Left renal pelvis (tissue), 4 donors: ENCODE measurements at places on chromosomes 5 and 9. TPM values are rescaled to one million over a fixed set of nuclear protein-coding genes. Genes with fewer than 3 reads are reported as not detected.
A peak's percentile ranks its signal among the peaks of the same experiment; 100 is the strongest.

The LHX6 gene
- 3.2 TPM for polyA plus RNA-seq

The SETX gene
- 43.5 TPM for polyA plus RNA-seq

The BNC2 gene
- 9.9 TPM for polyA plus RNA-seq

The BTNL8 gene
- polyA plus RNA-seq, result 0.37 TPM

The SH3RF2 gene
- polyA plus RNA-seq, result 1.8 TPM

The TMEM252 gene
- polyA plus RNA-seq, result 8.2 TPM

The GZMA gene
- 0.33 TPM for polyA plus RNA-seq

The SQSTM1 gene
- polyA plus RNA-seq, result 87.6 TPM

The CDH9 gene
- 19.9 TPM for polyA plus RNA-seq

The C9orf50 gene
- 0.29 TPM for polyA plus RNA-seq

The IFT74 gene
- 43.7 TPM for polyA plus RNA-seq

- DNase-seq, result no peak
Observed at GRCh38 chr5:112795342-112795741, 57.7 kb downstream of the APC start.

DNA sequence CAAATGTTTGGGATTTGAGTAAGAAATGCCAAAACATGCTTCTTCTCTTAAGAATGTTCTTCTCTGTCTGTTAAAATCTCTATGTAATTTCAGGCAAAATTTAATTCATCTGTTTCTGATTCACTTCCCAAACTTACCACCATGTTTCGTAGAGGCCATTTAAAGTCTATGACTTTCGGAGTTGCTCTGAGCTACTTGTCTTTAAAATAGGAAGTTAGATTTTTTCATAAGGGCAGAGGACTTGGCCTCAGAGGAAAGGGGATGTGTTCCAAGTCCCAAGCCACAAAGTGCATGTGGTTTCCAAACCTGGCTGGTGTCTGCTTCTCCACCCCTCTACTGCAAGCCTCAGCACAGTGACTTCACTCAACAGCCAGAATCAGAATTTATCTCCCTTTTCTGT, 111.3 kb upstream of the ADRA1B start:
- no peak for DNase-seq

DNA sequence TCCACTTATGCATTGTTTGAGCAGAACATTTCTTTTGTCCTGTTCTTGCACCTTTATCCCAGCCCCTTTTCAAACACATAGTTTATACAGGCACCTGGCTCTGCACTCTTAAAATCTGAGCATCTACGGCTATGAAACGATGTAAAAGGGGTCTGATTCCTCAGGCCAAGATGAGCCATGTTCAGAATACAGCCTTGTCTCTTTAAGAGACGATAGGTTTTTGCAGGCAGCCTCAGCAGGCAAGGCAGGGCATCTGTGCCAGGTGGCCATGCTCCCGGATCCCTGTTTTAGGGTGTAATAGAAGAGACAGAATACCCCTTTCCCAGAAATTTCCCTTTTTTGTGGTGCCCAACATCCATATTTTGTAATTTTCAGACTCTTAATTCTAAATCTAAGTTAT, 89.1 kb upstream of the NFIB start:
- no peak for DNase-seq

DNA sequence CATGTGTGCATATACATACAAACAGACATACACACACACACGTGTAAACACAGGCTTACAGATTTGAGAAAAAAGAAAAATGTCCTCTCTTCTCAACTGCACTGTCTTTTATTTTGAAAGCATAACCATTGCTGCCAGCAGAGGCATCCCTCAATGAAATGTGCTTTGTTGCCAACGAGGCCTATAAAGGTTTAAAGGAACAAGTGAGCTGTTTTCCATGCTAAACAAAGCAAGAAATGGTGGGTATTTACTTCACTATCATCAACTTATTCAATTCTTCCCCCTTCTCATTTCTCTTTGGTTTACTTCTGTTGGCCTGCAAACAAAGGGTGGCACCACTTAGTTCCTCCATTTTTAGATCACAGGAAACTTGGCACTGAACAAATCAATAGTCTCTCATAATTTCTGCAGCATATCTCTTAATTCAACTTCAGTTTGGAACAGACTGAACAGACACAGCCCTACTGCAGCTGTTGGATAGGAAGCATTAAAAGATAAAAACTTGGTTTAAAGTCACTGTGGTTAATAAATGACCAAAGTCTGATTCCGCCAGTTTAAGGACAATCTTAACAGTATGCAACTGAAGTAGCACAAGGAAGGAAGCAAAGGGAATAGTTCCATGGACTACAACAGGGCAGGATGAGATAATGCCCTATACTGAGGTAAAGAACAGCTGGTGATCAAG, 21.7 kb downstream of the TTC33 start:
- DNase-seq, result no peak

GRCh38 chr5:111739416-111739815, 17.6 kb downstream of the NREP start:
- DNase-seq, result no peak

DNA sequence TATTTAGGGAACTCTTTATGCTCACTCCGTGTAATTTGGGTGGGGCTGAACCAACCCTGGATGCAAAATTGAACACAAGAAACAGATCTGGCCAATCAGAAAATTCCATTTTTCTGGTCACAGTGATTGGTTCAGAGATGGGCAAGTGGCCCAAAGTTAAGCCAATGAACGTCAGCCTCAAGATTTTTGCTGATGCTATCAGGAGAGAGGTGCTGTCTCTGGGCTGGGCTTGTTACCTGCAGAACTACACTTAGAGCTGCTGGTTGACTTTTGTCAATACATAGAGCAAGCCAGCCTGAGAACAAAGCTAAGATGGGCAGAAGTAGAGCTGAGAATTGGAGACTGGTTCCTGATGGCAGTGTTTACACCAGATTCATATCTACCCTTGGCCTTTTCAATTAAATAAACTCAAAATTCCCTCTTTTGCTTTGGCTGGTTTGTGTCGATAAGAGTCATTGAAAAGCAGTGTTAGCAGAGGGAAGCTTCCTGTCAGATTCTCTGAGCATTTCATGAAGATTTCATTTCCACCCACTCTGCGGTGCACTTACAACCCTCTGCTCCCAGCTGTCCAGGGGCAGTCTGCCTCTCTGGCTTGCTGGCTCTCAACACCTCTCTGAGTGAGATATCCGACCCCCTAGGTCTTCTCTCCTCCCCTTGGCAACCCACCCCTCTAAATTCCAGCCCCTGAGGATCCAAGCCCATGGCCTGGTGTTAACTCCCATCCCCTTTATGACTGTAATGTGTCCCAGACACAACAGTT, 64.5 kb upstream of the PPARGC1B start:
- no peak for DNase-seq

GRCh38 chr9:82489201-82489821, 500.7 kb downstream of the SPATA31D1 start:
- DNase-seq, result no peak

DNA sequence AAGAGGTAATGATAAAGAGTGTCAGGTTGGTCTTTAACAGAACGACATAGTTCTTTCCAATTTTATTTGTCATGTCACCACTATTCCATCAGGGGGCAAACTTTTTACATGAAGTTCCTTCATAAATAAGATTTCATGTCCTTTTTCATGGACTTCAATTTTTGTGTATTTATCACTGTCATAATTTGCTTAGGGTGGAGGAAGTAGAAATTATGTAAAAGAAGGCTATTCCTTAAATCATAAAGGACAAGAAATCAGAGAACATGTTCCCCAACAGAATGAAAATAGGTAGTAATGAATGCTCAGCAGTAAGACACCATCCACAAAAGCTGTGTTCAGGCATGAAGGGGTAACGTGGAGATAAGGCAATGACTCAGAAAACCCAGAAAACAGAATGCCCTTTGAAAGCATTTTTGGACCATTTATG, 72.7 kb downstream of the ZFAND5 start:
- DNase-seq, result no peak

- no peak for DNase-seq
Observed at GRCh38 chr5:116629168-116629567, 54.5 kb upstream of the SEMA6A start.

DNA sequence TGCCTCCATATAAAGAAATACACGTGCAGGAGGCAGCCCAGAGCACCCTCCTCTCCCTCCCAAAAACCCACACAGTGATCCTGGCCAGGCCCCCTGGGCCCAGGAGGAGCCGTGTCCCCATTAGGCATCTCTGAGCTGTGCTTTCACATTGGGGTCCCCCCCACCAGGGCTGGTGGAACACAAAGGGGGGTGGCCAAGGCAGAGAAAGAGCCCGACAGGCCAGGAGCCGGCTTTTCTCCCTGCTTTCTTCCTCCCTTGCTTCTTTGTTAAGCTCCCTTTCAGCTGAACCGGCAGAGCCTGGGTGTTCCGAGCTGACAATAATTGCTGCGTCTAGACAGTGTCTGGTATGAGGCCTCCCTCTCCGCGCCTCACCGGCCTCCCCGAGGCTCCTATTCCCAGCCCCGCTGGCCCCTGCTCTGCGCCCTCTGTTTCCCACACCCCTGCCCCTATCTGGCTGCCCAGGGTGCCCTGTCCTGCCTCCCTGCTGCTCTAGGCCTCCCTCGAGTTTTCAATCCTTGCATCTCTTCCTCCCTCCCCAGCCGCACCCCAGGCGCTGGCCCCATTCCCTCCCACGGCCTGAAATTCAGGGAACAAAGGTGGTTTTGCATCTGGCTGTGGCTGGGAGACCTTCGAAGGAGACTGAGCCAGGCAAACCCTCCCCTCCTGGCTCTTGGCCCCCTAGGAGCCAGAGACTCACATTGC, 120.6 kb downstream of the C9orf50 start:
- DNase-seq, result no peak

DNA sequence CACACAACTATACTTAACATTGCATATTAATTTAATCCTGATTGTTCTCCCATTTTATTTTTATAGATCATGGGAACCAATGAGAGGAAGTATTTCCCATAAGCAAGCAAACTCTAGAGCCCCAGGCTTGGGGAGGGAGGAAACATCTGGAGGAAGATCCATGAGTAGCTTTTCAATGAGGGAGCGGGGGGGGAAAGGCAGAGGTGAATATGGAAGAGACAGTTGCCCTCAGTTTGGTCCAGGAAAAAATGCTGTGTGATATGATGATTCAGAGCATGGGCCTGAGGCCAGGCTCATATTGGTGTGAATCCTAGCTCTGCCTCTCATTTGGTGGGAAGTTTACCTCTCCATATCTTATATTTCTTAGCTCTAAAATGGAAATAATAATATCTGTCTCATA, 42.2 kb upstream of the ALDOB start:
- DNase-seq, result no peak

GRCh38 chr5:151191661-151192060, 32.2 kb downstream of the CCDC69 start:
- DNase-seq, result no peak

- DNase-seq, result no peak
Observed at GRCh38 chr5:133682451-133682850, 70.1 kb upstream of the FSTL4 start.

- DNase-seq, result no peak
Observed at GRCh38 chr5:67301285-67301903, 104.8 kb upstream of the CD180 start.

DNA sequence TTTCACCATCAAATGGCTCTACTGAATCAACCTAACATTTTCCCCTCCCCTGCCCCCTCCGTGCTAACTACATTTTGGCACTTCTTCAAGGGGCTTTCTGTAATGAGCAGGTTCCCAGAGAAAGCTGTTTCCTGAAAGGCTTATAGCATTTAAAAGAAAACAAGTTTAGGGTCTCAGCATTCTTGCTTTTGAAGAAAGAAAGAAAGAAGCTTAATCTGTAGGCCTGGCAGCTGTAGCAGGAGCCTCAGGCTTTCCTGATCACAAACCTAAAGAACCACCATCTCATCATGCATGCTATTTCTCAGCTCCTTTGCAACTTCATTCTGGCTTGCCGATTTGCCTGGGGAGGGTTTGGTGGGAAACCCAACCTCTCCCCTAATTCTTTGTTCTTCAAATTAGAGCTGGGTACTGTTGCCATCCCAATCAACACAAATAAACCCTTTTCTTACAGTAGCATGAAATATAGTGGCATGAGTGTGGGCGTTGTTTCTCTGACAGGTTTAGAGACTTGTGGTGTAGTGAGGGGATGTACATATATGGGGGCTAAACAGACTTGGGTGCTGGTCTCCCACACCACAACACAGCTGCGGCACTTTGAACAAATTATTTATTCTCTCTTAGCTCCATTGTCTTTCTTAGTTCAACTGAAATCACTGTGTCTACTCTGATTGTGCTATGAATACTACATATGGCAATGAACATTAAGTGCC, 160.5 kb upstream of the TNC start:
- no peak for DNase-seq

GRCh38 chr9:14180960-14181537, 132.9 kb downstream of the NFIB start:
- DNase-seq, result no peak

DNA sequence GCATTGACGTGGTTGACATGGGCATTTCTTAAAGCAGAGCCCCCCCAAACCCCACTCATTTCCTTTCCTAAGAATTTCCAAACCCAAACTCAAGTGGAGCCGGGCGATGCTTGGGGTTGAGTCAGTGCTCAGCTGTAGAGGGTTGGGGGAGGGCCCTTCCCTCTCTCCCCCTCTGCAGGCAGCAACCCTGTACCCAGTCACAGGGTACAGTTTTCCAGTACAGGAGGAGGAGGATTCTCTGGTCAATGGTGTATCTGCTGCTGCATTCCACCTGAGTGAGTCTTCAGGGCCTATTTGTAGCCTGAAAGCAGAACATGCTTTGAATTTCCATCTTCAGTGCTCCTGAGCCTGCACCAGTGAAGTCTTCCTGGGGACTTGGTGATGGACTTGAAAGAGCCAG, 55.8 kb downstream of the ENTREP1 start:
- no peak for DNase-seq

- DNase-seq, result no peak
Observed at GRCh38 chr5:158747816-158748432, 351.8 kb downstream of the EBF1 start.

GRCh38 chr9:97666907-97667686, 30.0 kb downstream of the XPA start:
- DNase-seq, result no peak

GRCh38 chr5:90356622-90357021, 52.9 kb downstream of the CETN3 start:
- peak; percentile 9 for DNase-seq

DNA sequence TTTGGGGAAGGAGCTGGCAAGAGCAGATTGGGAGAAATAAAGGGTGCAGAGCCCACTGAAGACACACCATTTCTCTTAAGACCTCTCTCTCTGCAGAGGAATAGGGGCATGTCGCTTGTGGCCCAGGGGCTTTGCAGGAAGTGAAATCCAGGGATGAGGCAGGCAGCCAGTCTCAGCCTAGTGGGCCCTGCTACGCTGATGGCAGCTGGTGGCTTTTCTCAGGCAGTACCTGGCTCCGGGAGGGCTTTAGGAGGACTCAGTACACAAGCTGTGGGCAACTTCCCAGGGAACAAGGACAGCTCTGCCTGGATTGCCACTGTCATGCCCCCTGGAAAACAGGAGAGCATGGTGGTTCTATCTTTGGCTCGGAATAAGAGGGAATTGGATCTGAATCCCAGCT, 76.2 kb upstream of the NEURL1B start:
- no peak for DNase-seq

- DNase-seq, result peak; percentile 41
Observed at GRCh38 chr5:132526290-132526973, 16.9 kb downstream of the IL5 start.

GRCh38 chr5:1199649-1200494, 1.5 kb upstream of the SLC6A19 start:
- DNase-seq, result no peak

- DNase-seq, result no peak
Observed at GRCh38 chr9:20426019-20426418, 196.3 kb downstream of the MLLT3 start.

GRCh38 chr5:171850324-171850947, 64.8 kb downstream of the SMIM23 start:
- no peak for DNase-seq
